ENCODE measurements at places on chromosomes 11 and 22.
A peak's percentile ranks its signal among the peaks of the same experiment; 100 is the strongest.

DNA sequence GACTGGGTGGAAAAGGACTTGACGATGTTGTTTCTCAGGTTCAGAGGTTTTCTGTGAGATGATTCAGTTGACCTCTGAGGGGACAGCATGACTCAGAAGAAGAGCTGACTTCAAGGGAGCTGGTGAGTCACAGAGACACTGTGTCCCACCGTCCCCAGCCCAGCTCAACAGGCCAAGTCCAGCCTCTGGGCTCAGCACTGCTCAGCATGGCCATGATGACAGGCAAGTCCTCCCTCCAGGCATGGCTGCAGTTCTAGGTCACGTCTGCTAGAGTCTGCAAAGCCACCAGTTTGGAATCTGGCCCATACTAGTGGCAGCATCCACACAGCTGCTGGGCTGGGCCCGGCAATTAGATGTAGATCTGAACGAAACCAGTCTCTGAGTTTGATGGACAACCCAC lies 12.9 kb downstream of the TRIM29 start:
- no peak for DNase-seq

- DNase-seq: no peak
Observed at GRCh38 chr11:117796872-117797529, at the start of gene DSCAML1. TSS of gene DSCAML1 (minus strand) at chr11:117797216. CDS start at chr11:117797079, 137 bp downstream.

GRCh38 chr22:44172370-44173108 lies 8.2 kb upstream of the PARVG start:
- peak; percentile 43 for DNase-seq

GRCh38 chr11:96055706-96056387 lies 131.9 kb upstream of the MTMR2 start:
- no peak for DNase-seq

- DNase-seq: no peak
Observed at GRCh38 chr11:71454470-71455113, 1.6 kb downstream of the NADSYN1 start.

DNA sequence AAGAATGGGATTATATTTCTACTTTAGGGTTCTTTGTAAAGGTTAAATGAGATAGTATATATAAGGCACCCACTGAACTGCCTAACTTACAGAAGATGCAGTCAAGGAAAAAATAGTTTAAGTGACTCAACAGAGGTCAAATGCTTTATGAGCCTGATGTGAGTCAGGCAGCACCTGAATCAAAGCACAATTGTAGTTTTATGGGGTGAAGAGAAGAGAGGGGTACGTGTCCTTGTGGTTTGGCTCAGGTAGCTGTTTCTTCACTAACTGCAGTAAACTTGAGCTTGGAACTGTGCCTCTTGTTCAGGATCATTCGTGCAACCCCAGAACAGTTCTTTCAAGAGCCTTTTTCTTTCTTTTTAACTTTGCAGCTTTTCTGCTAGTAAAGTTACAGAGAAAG lies 125.2 kb upstream of the SPON1 start:
- no peak for DNase-seq

DNA sequence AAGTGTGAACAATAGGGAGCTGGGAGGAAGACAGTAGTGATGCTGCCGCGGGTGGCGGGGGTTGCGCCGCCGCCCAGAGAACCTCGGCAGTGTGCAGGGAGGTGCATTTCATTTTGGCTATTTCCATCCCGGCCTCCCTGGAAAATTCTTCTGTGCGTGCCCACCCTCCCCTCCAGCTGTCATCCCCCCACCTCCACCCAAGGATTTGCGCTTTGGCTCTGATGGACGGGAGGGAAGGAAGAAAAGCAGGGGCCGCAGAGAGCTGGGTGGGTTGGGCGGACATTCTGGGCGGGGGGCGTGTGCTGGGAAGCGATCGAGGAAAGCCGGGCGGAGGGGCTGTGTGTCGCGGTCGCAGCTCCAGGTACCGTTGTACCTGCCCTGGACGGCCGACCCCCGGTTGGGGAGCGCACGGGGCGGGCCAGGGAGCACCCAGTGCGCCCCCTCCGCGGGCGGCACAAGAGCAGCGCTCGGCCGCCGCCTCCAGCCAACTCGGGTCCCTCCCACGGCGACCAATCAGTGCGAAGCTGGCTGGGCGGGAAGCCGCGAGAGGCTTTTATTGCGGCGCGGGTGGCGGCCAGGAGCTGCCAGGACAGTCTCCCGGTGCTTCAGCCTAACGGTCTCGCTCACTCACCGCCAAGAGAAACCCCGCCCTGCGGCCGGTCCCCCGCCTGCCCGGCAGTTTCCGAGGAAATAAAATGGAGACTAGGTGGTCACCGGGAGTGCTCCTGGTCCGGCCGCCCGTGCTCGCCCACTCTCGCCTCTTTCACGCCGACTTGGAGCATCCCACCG lies 1.6 kb downstream of the NCAM1 start:
- peak; percentile 46 for DNase-seq

- no peak for DNase-seq
Observed at GRCh38 chr11:109132539-109132938, 289.5 kb upstream of the C11orf87 start.

GRCh38 chr11:111633756-111634362 lies 31.6 kb downstream of the SIK2 start:
- DNase-seq: no peak

DNA sequence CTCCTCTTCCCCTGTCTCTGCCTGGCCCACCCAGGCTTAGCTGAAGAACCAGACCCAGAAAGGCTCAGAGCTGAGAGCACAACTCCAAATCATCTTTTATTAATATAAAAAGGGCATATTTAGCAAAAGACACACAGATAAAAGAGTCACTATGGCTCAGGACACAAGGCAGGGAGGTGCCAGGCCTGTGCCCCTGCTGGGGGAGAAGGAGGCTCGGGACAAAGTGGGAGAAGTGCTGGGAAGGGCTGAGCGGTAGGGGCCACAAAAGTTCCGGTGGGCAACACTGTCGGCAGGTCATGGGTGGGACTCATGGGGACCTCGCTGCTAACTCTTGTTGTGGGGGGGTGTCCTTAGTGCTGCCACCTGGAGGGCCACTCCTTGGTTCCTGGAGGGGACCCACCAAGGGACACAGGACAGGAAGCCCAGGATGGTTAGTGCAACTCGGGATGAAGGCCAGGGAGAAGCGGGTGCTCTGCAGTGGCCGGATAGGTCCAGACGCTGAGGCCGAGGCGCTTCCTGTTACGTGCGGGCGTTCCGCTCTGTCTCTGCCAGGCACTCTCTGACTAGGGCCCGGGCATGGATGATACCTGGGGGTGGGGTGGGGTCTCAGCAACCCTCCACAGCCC lies 1.4 kb upstream of the PITPNM1 start:
- DNase-seq: no peak

- DNase-seq: no peak
Observed at GRCh38 chr11:76317296-76317695, 63.6 kb downstream of the THAP12 start.

DNA sequence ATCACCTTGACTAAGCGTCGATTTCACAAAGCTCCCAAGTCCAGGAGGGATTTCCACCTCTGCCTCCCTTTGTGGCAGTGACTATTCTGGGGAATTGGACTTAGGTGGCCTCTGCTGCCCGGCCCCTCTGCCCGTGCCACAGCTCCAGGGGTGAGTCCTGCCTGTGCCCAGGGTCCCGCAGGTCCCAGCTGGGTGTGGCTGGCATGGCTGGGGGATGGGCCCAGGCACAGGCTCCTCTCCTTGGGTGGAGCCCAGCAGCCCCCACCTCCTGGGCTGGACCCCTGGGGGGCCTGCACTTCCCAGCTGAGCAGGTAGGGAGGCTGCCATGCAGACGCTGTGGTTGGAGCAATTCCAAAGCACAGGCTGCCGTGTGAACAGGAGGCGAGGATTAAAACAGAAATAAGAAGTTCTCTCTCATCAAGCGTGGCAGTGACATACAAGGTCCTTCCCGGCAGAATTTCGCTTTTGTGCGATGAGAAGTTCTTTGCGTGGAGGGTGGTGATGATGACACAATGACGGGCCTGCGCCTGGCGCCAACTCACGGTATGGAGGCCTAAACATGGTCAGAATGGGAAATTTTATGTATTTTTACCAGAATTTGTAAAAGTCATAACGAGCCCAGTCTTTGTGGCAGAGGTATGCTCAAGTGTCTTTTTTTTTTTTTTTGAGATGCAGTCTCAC lies 107.3 kb downstream of the BRD1 start:
- DNase-seq: no peak

- DNase-seq: peak; percentile 37
Observed at GRCh38 chr22:50276143-50276542, 6.0 kb upstream of the MAPK11 start.

DNA sequence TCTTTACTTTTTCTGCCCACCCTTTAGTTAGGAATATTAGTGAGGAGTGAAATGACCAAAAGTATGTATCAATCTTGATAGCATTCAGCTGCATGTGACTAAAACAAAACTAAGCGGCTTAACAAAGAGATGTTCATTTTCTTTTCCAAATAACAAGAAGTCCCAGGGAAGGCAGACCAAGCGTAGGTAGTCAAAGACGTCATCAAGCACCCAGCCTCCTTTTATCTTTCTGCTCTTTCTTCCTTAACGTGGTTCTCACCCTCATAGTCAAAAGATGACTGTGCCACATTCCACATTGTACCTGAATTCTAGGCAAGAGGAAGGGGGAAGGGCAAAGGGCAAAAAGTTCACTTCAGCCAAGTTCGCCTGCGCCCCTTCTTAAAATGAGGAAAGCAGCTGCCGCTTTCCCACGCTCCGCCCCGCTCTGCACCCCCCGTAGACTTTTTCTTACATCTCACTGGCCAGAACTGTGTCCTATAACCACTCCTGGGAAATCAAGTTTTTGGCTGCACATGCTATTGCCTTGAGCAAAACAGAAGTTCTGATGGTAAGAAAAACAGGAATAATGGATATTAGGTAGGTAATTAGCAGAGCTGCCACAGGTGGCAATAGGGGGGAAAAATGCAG lies 14.6 kb upstream of the PGM2L1 start:
- no peak for DNase-seq

- DNase-seq: peak; percentile 35
Observed at GRCh38 chr11:119115484-119116234, 5.7 kb upstream of the HINFP start.

DNA sequence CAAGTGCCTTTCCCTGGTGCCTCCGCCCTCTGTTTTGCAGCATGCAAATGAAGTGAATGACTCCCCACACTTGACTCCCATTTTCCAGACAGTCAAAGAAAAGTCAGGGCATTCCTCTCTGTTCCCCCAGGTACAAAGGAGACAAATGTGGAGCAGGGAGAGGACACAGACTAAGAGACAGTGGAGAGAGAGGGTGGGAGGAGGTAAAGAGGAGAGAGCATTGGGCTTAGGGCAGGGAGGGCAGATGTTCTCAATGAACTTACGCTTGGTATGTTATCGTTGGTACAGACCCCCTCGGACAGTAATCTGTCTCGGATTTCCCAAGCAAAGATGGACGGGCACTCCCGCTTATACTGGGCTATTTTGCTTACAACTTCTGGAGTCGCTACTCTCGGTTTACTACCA lies 9.8 kb downstream of the PAX6 start:
- no peak for DNase-seq

DNA sequence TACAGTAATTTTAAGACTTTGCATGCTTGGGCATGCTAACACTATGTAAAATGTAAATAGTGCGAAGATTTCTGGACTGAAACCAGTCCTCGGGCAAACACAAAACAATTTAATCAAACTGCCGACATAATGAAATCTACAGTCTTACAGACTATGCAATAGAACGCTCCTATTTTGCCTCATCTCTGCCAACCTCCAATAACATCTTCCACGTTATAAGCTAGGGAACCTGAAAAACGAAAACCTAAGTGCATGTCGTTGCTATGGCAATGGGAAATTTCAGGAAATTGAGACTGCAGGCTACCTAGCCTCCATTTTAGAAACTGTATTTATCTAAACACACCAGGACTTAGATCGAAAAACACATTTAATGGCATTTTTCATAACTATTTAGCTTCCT lies 1.1 kb downstream of the CSTF3 start:
- DNase-seq: peak; percentile 73

GRCh38 chr11:88575916-88576315 lies 238.4 kb upstream of the CTSC start:
- DNase-seq: no peak

GRCh38 chr11:116187026-116187425 lies 585.8 kb downstream of the BUD13 start:
- DNase-seq: no peak

DNA sequence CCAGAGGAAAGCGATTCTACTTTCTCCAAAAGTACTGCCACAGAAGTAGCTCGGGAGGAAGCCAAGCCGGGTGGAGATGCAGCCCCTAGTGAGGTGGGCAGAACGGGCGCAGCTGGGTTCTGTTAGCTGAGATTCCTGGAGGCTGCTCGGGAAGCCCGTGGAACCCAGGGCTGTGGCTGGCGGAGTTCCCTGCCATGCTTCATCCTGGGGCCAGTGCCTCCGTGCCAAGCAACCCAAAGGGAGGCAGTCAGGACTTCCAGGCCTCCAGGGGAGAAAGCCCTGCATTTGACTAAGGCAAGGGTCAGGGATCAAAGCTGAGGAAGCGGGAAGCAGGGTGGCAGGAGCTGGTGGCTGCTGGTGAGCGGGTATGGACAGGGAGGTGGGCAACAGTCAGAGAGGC lies 6.7 kb upstream of the TRMU start:
- DNase-seq: no peak

DNA sequence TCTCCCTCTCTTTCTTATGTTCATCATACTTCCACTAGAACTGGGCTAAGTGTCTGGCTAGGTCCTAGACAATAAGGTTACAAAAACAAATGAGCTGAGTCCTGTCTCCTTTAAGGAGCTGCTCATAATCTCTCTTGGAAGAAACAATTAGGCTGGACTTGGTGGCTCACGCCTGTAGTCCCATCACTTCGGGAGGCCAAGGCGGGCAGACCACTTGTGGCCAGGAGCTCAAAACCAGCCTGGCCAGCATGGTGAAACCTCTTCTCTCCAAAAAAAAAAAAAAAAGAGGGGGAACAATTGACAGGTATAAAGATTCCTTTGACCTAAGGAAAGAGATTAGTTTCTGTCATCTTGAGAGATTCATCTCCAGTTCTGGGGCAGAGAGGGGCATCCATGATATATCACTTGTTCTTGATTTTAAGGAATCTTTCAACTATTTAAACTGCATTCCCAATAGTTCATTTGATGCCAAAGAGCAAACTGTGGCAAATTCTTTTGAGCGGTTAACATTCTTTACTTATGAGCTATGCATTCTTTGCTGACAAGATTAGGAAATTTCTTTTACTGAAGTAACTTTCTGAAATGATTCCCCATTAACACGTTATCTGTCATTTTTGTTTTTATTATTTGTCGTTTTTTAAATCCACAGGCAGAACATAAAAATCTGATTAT lies 125.5 kb downstream of the C11orf87 start:
- peak; percentile 9 for DNase-seq

GRCh38 chr11:3216027-3216525 lies 2.5 kb downstream of the MRGPRG start:
- no peak for DNase-seq

- DNase-seq: peak; percentile 58
Observed at GRCh38 chr11:128775468-128775867, 81.6 kb downstream of the FLI1 start.

- DNase-seq: no peak
Observed at GRCh38 chr11:63835158-63835545, 3.8 kb upstream of the MARK2 start.

GRCh38 chr11:10930972-10931760 lies 73.3 kb upstream of the ZBED5 start:
- DNase-seq: peak; percentile 85

All from muscle of back (tissue), 13 donors.